ENCODE measurements at places on chromosomes 3 and 15.

- peak; percentile 28 for ATAC-seq
Observed at GRCh38 chr3:133038089-133038730, at the start of gene TMEM108. Gene TMEM108, plus strand, starts transcription at chr3:133038391.

GRCh38 chr3:193922034-193922774 lies 213.7 kb upstream of the HES1 start:
- ATAC-seq = no peak

DNA sequence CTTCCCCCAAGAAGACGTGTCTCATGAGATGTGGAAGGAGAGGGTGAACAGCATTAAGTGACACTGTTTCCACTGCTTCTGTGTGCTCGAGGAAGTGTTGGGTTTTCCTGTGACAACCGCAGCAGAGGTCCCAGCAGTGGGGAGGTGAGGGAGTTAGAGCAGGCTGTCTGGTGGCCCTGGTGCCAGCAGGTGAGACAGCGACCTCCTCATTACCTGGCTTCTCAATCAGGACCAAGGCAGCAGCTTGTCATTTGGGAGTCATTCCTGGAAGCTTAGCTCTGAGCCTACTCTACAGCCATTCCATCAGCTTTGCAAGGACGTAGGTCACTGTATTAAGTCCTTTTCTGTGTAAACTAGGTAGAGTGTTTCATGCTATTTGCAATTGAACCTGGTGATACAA lies 63.3 kb upstream of the RGMA start:
- no peak for ATAC-seq

DNA sequence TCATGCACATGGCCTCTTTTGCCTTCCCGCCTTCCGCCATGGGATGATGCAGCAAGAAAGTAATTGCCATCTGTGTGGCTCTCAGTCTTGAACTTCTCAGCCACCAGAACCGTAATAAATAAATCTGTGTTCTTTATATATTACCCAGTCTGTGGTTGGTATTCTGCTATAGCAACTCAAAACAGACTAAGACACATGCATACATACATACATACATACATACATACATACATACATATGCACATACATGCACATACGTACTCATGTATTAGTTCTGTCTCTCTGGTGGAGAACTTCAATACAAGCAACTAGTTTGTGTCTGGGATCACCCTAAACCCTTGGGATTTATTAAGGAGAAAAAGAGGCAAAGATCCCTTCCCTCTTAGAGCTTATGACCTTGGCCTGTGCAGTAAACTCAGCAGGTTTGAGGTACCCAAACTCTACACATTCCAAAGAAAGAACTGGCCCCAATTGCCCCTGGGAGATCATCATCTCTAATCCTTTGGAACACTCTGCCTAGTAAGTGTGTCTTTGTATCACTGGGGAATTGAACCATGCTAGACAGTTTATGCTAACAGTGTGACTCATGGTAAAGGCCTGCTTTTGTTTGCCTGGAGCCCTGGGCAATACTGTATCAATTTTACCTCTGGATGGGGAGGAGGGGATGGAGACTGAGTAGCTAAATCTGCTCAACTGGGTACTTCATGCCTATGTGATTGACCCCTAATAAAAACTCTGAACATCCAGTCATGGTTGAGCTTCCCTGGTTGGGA lies 115.6 kb upstream of the LMCD1 start:
- ATAC-seq = no peak

GRCh38 chr3:168165390-168166269 lies 69.9 kb upstream of the GOLIM4 start:
- ATAC-seq = no peak

GRCh38 chr3:84987706-84988504 lies 29.1 kb downstream of the CADM2 start:
- no peak for ATAC-seq

GRCh38 chr15:92808598-92809063 lies 91.5 kb upstream of the CHD2 start:
- ATAC-seq = no peak

GRCh38 chr3:133849346-133849745 lies 43.7 kb downstream of the SRPRB start:
- ATAC-seq = no peak

GRCh38 chr15:33722005-33722672 lies 246.2 kb upstream of the CHRM5 start:
- ATAC-seq = no peak

Data from activated CD4-positive, CD25-positive, alpha-beta regulatory T cell treated with anti-CD3 and anti-CD28 coated beads, Interleukin-2, amount 50 U/mL, for 24 hours (primary cell).